Anterior cingulate cortex (tissue), 58 donors: ENCODE measurements at places on chromosomes 6 and 20.

- no peak for DNase-seq
Observed at GRCh38 chr20:48070991-48071652, 285.8 kb upstream of the SULF2 start.

- no peak for DNase-seq
Observed at GRCh38 chr6:135627092-135627715, 129.7 kb upstream of the AHI1 start.

DNA sequence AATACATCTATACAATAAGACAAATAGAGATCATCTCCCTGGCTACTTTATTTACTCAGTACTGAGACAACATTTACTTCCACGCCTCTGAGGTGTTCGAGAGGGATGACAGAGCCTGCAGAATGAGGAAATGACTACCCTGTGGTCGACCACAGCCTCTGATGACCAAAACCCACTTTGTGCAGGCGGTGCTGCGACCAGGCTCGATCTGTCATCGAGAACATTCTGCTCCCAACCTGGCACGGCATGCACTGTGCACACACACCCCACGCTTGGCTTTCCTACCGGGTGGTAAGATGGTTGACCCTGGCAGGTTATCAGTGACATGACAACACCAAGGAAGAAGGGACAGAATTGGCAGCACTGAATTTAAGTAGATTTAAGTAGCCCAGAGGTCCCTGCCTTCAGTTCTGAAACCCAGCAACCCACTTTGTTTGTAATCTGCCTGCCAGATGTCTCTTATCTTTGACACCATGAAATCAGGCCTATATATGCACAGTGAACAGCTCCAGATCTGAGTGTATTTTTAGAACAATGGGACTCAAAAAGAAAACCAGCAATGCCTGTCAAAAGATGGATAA lies 42.6 kb downstream of the TTI1 start:
- no peak for DNase-seq

DNA sequence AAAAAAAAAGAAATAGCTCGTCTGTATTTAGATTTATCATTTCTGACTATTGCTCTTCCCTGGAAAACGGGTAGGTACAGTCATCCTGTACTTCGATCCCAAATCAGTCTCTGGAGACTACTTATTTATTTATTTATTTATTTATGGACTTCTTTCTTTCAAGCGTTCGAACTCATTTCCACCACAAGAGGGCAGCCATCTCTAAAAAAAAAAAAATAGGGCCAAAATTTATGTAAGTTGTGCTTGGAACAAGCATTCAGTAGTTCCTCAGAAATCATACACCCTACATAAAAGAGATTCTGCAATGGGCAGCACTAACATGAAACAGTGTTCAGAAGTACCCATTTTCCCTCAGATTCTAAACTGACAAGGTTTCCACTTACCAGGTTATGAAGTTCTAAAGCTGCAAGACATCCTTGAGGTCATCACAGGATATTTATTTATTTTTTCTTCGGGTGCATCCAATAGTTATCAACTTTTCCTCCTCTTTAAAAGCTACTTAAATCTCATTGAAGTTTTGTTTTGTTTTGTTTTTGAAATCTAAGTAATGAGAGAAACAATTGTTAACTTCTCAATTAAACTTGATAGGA lies 1.9 kb upstream of the BMP2 start:
- DNase-seq: no peak
